ENCODE measurements at places on chromosomes 2 and 18. TPM values are rescaled to one million over a fixed set of nuclear protein-coding genes. Genes with fewer than 3 reads are reported as not detected.

The DYNAP gene
- not detected for total RNA-seq

The ZSWIM2 gene
- not detected for total RNA-seq

The WNT10A gene
- total RNA-seq: 20.6 TPM

The ACTR2 gene
- total RNA-seq: 407 TPM

DNA sequence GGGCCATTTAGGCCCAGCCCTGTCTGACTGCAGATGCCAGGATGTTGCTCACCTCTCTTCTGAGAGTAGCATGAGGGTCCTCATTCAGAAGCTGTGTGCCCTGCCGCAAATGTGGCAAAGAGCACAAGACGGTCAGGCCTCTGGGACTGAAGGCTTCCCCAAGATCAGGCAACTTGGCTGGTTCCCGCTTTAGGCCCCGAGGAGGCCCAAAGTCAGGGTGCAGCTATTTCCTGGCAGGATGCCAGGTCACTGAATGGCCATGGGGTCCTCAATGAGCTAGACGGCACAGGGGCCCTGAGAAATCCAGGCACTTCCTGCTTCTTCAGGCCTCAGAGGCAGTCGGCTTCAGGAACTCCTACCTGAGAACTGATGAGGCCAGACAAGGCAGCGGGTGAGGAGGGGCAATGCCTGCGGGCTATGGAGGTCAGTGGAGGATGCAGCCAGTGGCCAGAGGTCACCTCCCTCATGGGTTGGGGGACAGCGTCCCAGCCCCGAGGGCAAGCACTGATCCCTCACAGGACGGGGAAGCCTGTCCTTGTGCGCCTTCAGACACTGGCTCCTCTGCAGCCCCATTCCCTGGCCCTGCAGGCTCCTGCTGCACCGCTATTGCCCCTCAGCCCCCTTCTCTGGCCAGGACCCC, 44.9 kb downstream of the LMAN2L start:
- no peak for DNase-seq
- no peaks in the 10 kb centered on the region for H3K36me3 ChIP-seq
- H3K4me3 ChIP-seq: no peak overlapping the region
- no peaks in the 10 kb centered on the region for H3K4me1 ChIP-seq
- H3K27me3 ChIP-seq: no peaks in the 10 kb centered on the region

GRCh38 chr2:129885735-129886134, 93.7 kb upstream of the RAB6C start:
- DNase-seq: no peak
- H3K4me1 ChIP-seq: no peaks in the 10 kb centered on the region
- no peaks in the 10 kb centered on the region for H3K36me3 ChIP-seq

DNA sequence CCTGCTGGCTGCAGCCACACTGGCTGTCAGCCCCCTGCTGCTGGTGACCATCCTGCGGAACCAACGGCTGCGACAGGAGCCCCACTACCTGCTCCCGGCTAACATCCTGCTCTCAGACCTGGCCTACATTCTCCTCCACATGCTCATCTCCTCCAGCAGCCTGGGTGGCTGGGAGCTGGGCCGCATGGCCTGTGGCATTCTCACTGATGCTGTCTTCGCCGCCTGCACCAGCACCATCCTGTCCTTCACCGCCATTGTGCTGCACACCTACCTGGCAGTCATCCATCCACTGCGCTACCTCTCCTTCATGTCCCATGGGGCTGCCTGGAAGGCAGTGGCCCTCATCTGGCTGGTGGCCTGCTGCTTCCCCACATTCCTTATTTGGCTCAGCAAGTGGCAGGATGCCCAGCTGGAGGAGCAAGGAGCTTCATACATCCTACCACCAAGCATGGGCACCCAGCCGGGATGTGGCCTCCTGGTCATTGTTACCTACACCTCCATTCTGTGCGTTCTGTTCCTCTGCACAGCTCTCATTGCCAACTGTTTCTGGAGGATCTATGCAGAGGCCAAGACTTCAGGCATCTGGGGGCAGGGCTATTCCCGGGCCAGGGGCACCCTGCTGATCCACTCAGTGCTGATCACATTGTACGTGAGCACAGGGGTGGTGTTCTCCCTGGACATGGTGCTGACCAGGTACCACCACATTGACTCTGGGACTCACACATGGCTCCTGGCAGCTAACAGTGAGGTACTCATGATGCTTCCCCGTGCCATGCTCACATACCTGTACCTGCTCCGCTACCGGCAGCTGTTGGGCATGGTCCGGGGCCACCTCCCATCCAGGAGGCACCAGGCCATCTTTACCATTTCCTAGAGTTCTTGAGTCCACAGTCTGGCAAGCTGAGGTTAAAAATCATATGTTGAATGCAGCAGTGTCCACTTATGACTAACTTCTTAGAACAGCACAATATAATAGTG, 741 bp downstream of the GPR148 start:
- DNase-seq: no peak
- H3K36me3 ChIP-seq: no peaks in the 10 kb centered on the region
- no peak overlapping the region for H3K4me3 ChIP-seq
- H3K27ac ChIP-seq: no peak overlapping the region
